Caco-2 (cell line): ENCODE measurements at places on chromosomes 1 and 21. TPM values are rescaled to one million over a fixed set of nuclear protein-coding genes. Genes with fewer than 3 reads are reported as not detected.

- H3K4me1 ChIP-seq: no peaks in the 10 kb centered on the region
- no peak overlapping the region for H3K27ac ChIP-seq
- DNase-seq: no peak
Measured at GRCh38 chr1:178942285-178943198, 71.7 kb upstream of the ANGPTL1 start.

DNA sequence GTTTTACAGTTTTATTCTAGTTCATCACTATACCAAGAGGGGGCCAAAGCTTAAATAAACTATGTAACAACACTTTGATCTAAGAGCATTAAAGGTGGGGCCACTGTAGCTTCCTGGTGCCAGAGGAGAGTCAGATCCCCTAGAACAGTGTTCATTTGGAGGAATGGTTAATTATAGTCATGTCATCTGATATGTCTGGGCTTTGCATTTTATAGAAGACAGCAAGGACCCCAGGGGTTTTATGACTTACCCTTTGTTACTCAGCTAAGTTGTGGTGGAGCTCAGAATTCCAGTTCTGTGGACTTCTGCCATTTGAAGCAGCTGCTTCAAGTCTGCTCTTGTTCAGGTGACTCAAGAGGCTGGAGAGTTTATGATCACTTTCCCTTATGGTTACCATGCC, 16.7 kb downstream of the KDM4A start:
- no peaks in the 10 kb centered on the region for H3K27me3 ChIP-seq
- H3K4me1 ChIP-seq: no peaks in the 10 kb centered on the region
- H3K27ac ChIP-seq: no peak overlapping the region

GRCh38 chr1:78101514-78101913, 55.7 kb downstream of the GIPC2 start:
- DNase-seq: no peak
- H3K4me3 ChIP-seq: no peak overlapping the region
- H3K27me3 ChIP-seq: no peaks in the 10 kb centered on the region

- no peaks in the 10 kb centered on the region for H3K36me3 ChIP-seq
- H3K27me3 ChIP-seq: no peaks in the 10 kb centered on the region
- peak within 1 kb of the TSS; percentile 66 for H3K4me3 ChIP-seq
- no peaks in the 10 kb centered on the region for H3K4me1 ChIP-seq
- peak within 1 kb of the TSS; percentile 100 for H3K27ac ChIP-seq
Measured at GRCh38 chr1:46132529-46133180, at the start of gene PIK3R3. Gene PIK3R3 (minus strand): TSS chr1:46132629. CDS start chr1:46131952, 677 bp downstream.

GRCh38 chr1:169133801-169134502, 27.5 kb downstream of the ATP1B1 start:
- H3K27ac ChIP-seq: peak overlapping the region; percentile 32
- H3K4me1 ChIP-seq: no peaks in the 10 kb centered on the region
- DNase-seq: no peak
- no peaks in the 10 kb centered on the region for H3K27me3 ChIP-seq

GRCh38 chr1:171981303-171981702, 140.0 kb downstream of the DNM3 start:
- no peak for DNase-seq
- H3K27me3 ChIP-seq: no peaks in the 10 kb centered on the region
- no peak overlapping the region for H3K4me3 ChIP-seq
- H3K4me1 ChIP-seq: no peaks in the 10 kb centered on the region
- no peak overlapping the region for H3K27ac ChIP-seq

DNA sequence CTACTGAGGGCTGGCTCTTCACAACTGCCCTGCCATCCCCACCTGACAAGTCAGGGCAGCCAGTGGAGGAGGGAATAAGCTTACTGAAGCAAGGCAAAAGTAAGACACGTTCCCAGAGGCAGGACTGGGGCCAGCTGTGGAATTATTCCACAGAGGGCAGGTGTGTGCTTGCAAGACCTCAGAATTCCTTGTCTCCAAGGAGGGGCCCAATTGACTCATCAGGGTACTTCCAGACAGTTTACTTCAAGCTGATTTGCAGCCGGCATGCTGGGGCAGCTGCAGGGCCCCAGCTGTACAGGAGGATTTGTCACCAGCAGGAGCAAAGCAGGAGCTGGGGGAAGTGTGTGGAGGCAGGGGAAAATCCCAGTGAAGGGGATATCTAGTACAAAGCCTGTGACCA, 167.5 kb upstream of the CAMK1G start:
- no peaks in the 10 kb centered on the region for H3K36me3 ChIP-seq
- H3K27ac ChIP-seq: peak overlapping the region; percentile 86
- H3K4me1 ChIP-seq: peaks cover 43% of the 10 kb centered on the region
- no peak overlapping the region for H3K4me3 ChIP-seq
- H3K27me3 ChIP-seq: no peaks in the 10 kb centered on the region
- peak; percentile 76 for DNase-seq

GRCh38 chr1:36573445-36573844, 90.7 kb upstream of the CSF3R start:
- no peak overlapping the region for H3K27ac ChIP-seq
- no peaks in the 10 kb centered on the region for H3K4me1 ChIP-seq
- no peak for DNase-seq
- H3K4me3 ChIP-seq: no peak overlapping the region
- H3K27me3 ChIP-seq: no peaks in the 10 kb centered on the region

Gene SAMD11
- total RNA-seq: 0.54 and 0.63 TPM in 2 replicates

Gene NMNAT2
- 16.4 and 20.1 TPM in 2 replicates for total RNA-seq

Gene TMPRSS3
- not detected in 2 replicates for total RNA-seq

Gene LIN28A
- 5.7 TPM in 2 replicates for total RNA-seq

Gene NUAK2
- total RNA-seq: 25.7 and 27.0 TPM in 2 replicates

Gene PEAR1
- 0.18 and 0.39 TPM in 2 replicates for total RNA-seq
